ENCODE measurements at places on chromosomes 6 and 20.

DNA sequence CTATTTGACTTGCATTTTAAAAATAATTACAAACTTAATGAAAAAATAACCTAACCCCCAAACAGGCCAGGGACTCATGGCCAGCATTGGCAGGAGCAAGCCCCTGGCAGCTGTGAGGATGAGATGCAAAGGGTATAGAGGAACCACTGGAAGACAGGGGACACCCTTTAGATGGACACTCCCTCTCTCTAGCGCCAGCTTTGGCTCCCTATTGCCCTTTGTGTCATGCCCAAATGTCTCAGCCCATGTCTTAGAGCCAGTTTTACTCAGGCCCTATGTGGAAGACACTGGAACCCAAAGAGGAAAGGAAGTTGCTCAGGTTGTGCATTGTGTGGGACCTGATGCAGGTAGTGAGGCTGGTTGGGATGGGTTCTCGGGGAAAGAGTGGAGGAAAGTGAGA lies 34.9 kb upstream of the RSPO4 start:
- no peak for DNase-seq

- no peak for DNase-seq
Measured at GRCh38 chr6:128174724-128175123, 273.9 kb upstream of the THEMIS start.

DNA sequence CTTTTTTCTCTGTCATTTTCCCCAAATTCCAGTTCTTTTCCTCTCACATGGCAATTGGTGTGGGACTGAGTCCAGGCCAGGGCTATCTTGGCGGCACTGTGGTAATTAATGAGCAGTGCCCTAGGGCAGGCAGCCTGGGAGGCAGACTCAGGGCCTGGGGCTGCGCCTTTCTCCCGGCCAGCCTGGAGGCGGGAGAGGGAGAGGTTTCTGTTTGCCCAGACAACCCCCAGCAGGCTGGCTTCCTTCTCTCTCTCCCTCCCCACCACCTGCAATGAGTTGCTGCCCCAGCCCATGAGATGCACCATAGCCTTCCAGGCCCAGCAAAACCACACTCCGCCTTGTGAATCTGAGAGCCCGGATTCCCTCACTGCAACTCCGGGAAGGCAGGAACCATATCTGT lies 15.1 kb upstream of the CCDC167 start:
- DNase-seq: no peak

DNA sequence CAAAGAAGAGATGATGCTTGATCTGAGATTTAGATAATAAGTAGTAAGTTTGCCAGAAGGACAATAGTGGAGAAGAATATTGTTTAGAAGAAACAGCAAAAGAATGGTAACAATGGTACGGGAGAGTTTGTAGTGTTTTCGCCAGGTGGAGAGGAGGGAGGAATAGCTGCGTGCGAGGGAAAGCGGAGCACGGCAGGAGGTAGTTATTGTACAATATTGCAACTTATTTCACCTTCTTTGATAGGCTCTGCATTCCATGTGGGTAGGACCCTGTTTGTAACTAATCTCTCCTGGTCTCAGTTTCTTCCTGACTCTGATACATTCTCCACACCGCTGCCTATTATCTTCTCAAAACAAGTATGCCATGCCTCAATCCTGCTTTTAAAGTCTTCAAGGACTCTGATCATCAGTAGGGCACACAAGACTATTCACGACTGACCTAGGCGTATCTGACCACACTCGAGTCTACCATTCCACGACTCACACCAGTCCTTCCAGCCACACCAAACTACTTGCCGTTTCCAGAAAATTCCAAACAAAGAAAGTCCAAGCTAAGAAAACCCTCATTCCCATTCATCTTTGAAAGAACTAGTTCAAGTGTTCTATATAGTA lies 1.1 kb downstream of the PPIL4 start:
- no peak for DNase-seq

GRCh38 chr20:835608-836045 lies 2.1 kb downstream of the FAM110A start:
- DNase-seq: peak; percentile 26

- no peak for DNase-seq
Measured at GRCh38 chr6:56890066-56890465, 64.8 kb upstream of the BEND6 start.

GRCh38 chr20:41349266-41349665 lies 8.6 kb downstream of the LPIN3 start:
- DNase-seq: no peak

GRCh38 chr6:83872386-83873118 lies 13.1 kb downstream of the CYB5R4 start:
- DNase-seq: no peak

- no peak for DNase-seq
Measured at GRCh38 chr20:39019805-39020325, 57.7 kb downstream of the DHX35 start.

DNA sequence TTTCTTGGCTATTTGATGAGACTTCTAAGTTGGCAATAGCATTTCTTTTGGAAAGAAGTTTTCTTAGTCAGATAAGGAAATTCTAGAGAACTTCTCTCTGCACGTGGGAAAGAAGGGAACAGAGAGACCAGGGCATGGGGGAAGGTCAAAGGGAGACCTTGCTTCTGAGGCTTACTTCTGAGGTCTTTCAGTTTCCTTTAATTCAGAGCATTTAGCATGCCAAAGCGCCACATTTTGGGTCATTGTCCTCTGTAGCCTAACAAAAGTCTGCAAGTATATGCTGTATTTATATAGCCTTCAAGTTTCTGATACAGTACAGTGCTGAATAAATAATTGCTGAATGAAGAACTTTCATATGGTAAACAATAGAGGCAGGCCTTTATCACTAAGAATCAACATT lies 95.6 kb downstream of the SAMD3 start:
- DNase-seq: no peak

- no peak for DNase-seq
Measured at GRCh38 chr6:74805916-74806696, 399.7 kb downstream of the COL12A1 start.

- DNase-seq: no peak
Measured at GRCh38 chr6:7178280-7178679, 70.5 kb downstream of the RREB1 start.

DNA sequence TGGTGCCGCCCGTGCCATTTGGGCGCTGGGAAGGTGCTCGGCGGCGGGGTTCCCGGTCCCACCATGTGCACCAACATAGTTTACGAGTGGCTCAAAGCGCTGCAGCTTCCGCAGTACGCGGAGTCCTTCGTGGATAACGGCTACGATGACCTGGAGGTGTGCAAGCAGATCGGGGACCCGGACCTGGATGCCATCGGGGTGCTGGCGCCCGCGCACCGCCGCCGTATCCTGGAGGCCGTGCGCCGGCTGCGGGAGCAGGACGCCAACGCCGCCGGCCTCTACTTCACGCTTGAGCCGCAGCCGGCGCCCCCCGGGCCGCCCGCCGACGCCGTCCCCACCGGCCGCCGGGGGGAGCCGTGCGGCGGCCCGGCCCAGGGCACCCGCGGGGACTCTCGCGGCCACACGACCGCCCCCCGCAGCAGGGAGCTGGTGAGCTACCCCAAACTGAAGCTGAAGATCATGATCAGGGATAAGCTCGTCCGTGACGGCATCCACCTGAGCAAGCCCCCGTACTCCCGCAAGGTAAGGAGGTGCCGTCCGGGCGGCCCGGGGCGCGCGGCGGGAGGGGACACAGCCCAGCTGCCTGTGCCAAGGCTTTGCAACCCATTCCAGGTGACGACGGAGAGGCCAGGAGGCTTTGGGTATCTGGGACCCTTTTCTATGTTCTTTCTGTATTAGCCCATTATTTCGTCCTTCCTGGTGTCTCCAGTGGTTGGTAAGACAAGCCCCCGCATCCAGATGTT lies 547 bp downstream of the SAMD5 start:
- DNase-seq: no peak

DNA sequence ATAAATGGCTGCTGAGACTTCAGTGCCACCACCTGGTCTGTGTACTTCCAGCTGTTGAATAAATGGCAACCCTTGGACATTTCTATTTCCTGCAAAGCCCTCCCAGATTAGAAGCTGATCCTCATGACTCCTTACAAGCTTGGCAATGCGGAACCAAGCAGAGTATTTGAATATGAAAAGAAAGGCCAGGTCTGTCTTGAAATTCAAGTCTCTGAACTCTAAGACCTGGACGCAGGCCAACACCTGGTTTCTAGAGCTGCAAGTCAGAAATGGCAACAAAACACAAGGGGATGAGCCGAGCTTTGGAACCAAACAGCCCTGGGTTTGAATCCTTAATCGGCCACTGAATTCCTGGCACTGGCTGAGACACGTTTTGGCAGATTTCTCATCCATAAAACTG lies 353.4 kb downstream of the PTPRT start:
- no peak for DNase-seq

DNA sequence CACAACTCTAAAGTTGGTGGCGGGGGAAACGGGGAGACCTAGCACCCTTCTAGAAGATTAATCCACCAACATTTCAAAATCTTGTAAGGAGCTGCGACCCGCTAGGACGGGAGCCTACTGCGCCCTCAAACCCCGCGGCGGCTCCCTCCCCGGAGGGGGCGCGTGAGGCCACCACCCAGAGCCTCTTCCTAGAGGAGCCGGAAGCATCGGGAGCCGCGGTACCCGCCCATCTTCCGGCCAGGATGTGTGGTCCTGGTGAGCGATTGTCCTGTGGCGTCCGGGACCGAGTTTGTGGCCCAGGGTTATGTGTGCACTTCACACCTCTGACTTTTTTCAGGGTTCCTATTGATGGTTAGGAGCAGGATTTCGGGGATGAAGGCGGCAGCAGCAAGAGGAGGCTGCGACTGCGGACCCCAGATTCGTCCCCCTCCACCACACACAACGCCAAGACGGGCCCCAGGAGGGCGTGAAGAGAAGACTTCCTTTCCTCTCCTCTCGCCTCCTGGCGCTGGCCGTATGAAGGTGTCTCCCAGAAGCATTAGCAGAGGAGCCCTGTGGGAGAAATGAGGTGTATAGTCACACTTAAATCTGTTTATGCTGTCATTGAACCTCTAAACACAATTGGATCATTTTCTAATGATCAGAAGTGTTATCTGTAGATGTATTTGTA lies 10.7 kb downstream of the ZNF165 start:
- no peak for DNase-seq

GRCh38 chr6:10384610-10385523 lies 30.0 kb downstream of the TFAP2A start:
- DNase-seq: no peak

GRCh38 chr20:33261465-33261864 lies 21.5 kb upstream of the BPIFB1 start:
- DNase-seq: peak; percentile 32

- DNase-seq: no peak
Measured at GRCh38 chr6:40436685-40437604, 150.2 kb downstream of the LRFN2 start.
